ENCODE measurements at places on chromosomes 6 and 20.

GRCh38 chr20:56414842-56415765 is 3.0 kb downstream of the CASS4 start:
- DNase-seq: peak; percentile 62

- no peak for DNase-seq
Measured at GRCh38 chr6:34897130-34897529, 8.1 kb downstream of the ANKS1A start.

- peak; percentile 32 for DNase-seq
Measured at GRCh38 chr20:52405417-52405816, 213.8 kb upstream of the ZFP64 start.

- no peak for DNase-seq
Measured at GRCh38 chr20:49705358-49705757, 8.3 kb downstream of the B4GALT5 start.

GRCh38 chr20:39395478-39396291 is 433.5 kb downstream of the DHX35 start:
- no peak for DNase-seq

DNA sequence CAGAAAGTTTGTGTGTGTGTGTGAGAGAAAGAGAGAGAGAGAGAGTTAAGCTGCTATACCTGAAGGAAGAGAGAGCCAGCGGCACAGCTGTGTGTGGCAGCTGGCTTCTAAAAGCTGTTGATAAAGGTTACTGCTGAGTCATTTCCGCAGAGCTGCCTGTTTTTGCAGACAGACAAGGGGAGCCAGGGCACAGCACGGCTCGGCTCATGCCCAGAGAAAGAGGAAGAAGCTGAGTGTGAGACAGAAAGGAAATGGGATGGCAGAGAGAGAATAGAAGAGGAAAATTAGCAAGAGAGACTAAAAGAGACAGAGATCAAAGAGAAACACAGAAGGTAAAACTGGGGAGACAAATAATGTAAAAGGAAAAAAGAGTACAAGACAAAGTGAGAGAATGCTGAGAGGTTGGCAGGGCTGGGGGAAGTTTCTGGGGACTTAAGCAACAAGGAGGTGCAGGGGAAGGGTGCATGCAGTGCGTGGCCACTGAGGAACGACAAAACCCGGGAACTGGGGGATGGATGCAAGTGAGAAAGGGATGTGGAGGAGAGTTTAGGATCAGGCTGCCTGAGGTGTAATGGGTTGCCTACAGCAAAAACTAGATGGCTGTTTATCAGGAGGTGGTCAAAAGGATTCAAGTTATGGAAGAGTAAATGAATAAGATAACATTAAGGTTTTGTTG is 22.7 kb downstream of the HLA-A start:
- DNase-seq: peak; percentile 34

GRCh38 chr20:20456741-20457140 is 88.8 kb downstream of the INSM1 start:
- peak; percentile 73 for DNase-seq

DNA sequence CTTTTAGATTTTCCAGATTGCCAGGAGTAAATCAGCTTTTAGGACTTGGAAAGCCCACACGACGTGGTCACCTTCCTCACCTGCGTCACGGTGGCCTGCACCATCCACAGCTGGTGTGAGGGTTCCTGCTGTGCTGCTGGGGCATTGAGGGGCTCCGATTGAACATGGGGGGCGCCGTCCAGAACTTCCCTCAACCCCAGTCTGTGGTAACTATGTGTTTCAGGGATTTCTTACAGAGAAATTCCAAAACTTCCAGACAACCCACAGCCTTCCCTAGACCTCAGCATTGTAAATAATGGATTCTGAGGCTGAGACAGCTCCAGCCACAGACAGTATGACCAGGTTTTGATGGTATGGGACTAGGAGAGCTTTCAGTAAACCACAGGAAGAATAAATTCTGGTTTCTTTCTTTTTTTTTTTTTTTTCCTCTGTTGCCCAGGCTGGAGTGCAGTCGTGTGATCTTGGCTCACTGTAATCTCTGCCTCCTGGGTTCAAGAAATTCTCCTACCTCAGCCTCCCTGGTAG is 46.7 kb upstream of the IRF4 start:
- no peak for DNase-seq

DNA sequence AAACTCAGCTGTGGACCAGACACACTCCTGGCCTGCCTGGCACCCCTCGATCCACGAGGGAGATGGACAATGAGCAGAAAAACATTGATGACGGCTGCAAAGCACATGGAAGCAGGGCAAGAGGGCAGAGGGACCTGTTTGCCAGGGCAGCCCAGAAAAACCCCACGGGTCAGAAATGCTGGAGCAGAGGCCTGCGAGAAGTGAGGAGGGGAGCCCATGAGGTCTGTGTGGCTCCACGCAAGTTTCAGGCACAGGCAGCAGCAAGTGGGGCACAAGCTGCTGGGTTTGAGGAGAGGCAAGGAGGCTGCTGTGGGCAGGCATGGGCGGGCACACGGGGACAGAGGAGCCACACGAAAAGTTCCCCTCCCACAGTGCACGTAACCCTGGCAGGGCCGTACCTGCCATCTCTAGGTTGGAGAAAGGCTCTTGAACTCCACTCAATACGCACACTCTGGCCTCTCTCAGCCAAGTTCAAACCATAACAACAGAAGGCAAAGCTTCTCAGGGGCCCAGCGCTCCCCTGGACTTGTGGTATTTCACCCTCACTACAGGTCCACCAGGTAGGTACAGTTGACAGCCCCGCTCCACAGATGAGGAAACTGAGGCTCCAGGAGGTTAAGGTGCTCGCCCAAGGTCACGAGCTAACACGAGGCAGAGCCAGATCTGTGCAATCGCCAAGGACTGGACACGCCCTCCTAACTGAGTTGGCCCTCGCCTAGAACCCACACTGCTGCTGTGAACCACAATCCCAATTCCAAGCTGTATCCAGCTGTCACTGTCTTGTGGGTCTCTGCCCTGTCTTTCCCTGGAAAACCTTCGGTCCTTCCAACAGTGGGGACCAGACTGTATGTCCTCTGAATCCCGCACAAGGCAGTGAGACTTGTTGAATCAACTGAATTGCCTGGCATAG is 108.2 kb downstream of the NOL4L start:
- DNase-seq: no peak

DNA sequence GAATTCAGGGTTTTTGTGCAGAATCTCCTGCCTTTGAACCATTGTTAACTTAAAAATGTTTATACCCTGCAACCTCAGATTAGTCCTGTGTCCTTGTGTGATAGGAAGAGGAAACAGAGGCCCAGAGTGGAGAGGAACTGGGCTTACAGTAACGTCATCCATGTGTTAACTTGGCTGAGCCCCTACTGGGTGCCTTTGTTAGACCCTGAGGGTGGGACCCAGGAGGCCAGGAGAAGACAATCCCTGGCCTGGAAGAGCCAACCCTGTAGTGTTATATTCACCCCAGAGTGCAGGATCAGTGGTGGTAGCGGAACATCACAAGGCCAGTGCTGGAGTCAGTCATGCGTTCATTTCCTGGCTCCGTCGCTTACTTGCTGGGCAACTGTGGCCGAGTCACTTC is 10.6 kb downstream of the MYLK2 start:
- no peak for DNase-seq

DNA sequence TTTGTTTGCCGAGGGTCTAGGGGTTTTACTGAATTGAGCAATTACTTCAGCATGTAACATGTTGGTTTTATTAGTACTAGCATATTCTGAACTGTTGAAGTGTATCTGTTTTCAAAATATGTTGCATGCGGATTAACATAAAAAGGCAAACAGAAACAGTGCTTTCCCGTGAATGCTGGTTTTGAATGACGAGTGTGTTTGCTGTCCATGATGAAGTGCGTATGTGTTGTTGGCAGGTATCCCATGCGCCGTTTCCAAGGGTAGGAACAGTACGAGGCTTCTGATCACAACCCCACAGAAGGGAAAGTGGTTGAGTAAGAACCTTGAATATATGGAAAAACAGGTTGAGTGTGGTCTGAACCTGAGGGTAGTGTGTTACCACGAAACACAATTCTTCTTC is 232.9 kb downstream of the SAMD5 start:
- DNase-seq: no peak

- DNase-seq: peak; percentile 56
Measured at GRCh38 chr6:11096109-11096508, 2.5 kb downstream of the SMIM13 start.

- DNase-seq: no peak
Measured at GRCh38 chr6:87909849-87910248, 137.8 kb upstream of the SPACA1 start.

- DNase-seq: no peak
Measured at GRCh38 chr20:7161690-7162089, 394.2 kb downstream of the BMP2 start.

DNA sequence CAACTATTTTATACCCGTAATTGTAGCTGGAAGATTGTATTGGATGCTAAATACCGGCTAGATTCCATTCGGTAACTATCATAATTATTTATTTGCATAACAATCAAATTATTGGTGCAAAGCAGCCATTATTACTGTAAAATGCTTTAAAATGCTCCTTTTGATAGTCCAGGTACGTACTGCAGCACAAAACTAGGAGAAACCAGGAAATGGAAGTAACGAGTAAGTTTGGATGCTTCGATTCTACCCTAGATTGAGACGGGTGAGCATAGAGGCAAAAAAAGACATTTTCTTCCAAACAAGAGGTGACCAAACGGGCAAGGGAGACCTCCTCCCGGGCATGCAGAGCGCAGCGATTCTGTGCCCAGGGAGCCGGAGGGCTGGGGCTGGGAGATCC is 469 bp upstream of the XRN2 start:
- DNase-seq: no peak

All from inflammatory macrophage treated with lipopolysaccharide for 1 hour (primary cell).